ENCODE measurements at places on chromosomes 5 and 9.

DNA sequence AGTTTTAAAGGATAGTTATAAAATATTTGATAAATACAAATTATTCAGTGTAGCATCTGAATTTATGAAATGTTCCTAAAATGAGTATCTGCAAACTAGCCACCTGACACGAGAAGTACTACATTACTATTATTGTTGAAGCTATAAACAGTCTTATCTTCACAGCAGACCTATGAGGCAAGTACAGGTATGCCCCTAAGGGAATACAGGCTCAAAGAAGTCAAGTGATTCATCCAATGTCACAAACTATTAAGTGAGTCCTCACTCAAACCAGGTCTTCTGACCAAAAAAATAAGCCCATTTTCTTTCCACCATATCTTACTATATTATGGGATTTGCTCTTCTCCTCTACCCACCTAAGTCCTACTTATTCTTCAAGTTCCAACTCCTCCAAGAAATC is 28.7 kb downstream of the STRBP start:
- DNase-seq = no peak

DNA sequence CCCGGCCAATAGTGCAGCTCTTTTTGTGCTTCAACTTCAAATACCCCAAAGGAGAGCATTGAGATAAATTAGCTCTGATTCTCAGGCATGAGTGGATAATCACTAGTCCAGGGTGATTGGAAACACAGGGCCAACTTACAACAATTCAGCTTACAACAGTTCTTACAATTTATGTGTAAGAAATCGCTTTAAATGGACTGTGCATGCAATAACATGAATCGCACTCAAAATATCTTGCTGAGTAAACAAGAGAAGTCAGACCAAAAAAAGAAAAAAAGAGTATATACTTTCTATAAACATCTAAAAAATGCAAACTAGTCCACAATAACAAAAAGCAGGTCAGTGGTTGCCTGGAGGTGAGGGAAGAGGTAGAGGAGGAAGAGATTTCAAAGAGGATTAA is 150.6 kb upstream of the EDIL3 start:
- DNase-seq = no peak

- DNase-seq = no peak
These were observed 193.5 kb upstream of the HAPLN1 start for GRCh38 chr5:83914199-83914598.

DNA sequence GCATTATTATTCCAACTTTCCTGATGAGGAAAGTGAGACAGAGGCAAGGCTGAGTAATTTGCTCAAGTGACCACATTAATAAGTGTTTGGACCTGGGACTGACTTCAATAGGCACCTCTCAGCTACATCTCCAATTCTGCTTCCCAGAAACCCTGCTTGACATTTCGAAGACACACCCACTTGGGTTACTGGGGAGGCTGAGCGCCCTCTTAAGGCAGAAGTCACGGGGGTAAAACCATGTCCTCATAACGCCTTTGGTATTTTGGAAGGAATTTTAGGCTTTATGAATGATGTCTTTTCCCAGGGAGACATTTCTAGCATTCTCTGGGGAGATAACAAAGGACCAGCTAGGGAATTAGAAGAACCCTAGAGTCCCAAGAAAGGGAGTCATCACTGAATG is 53.3 kb downstream of the TRPC7 start:
- DNase-seq = no peak

DNA sequence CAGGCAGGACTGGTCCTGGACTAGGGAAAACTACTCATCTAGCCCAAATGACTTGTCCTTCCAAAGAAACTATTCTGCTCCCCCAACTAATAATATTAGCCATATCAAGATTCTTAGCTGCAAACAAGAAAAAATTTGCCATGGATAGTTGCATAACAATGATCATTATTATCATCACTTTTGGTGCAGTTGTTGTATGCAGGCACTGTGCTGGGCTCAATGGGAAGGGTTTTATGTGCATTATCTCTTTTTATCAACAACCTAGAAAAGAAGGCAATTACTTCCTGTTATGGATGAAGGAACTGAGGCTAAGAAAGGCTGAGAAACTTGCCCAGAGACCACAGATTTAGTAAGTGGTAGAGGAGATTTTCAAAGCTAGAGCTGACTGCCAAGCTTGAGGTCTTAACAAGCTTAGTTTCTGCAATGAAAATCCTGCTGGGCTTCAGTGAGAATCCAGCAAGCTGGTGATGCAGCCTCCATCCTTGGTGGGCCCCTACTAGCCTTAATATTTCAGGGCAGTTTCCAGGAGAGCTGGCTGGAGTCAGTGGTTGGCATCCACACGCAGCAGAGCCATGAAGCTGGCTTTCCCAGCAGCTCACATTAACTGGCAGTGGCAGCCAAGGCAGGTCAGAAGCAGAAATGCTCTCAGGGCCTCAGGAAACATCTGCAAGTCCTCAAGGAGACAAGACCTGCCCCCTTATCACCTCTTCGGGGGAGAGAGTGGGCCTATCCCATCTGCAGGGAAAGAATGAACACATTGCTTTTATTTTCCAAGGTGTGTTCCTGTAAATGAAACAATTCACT is 20.5 kb upstream of the MEGF9 start:
- no peak for DNase-seq

DNA sequence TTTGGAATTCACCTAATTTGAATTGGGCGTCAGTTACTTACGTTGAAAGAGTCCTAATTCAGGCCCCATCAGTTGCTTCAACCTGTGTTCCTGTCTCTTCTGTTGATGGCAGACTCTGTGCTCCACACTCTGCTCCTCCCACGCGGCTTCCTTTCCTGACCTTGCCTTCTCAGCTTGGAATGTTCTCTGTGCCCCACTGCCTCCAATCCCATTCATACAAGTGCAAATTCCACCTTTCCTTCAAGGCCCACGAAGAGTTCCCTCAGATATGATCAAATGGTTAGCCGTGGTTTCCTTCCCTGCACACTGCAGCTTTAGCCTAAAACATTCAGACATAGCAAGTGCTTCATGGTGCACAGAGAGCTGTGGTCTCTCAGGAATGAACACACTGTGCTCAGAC is 65.7 kb downstream of the SREK1 start:
- DNase-seq = peak; percentile 4

DNA sequence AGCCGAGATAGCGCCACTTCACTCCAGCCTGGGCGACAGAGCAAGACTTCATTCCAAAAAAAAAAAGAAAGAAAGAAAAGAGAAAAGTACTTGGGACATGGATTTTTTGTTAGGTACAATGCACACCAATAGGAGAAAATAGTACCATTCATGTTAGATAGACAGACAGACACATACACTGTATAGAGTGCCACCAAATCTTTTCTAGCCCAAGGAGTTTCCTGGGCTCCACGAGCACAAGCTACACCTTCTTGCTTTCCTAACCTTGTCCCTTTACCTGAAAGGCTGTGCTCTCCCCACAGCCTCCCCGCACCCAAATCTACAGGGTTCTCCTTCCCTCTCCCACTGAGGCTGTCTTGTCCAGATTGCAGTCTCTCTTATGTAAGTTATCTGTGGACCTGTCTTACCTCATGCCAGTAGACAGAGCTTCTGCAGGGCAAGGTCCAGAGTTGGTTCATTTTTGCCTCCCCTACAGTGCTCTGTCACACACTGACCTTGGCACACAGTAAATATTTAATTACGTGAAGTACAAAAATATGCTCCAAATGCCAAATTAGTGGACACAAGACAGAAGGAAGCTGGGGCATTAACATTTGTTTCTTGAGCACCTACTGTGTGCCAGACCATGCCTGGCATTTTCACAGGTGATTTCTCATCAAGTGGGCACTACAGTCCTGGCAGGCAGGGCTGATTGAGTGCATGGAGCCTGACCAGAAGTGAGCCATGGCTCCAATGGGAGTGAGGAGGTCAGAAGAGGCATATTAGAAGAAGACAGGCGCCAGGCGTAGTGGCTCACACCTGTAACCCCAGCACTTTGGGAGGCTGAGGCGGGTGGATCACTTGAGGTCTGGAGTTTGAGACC is 5.9 kb downstream of the ALAD start:
- no peak for DNase-seq
